Foreskin fibroblast (primary cell): ENCODE measurements at places on chromosomes 3 and 15.
A peak's percentile ranks its signal among the peaks of the same experiment; 100 is the strongest.

DNA sequence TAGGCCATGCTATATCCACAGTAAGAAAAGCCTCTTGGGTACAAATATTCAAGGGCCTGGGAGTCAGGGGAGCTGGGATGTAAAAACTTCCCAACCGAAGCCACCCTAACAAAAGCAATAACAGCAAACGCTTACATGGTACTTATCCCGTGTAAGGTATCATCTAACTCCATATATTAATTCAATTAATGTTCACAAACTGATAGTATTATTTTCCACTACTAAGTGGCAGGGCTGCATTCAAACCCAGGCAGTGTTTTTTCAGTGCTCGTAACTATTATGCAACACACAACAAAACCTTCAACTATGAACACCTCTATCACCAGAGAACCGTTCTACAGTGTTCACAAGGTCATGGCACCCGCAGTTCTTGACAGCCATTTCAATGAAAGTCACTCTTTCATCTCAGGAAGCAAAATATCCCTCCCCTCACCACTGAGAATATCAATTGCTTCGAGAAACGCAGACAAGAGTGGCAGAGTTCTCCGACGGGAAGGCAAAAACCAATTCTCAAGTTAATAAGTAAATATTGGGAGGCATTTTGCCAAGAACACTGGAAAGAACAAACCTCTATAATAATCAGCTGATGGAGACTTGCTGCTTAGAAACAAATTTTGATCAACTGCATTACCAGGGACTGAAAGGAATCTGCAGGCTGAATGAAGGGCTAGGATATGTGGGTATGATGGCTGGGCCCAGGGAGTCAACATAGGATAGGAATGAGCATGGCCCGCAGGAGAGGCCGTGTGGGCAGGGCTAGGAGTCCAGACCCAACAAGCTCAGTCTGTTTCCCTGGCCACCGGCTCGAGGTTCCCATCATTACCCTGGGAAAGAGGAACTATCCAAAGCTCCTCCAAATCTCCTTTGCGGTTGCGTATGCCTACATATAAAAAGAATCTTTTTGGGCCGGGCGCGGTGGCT lies 72.3 kb downstream of the XXYLT1 start:
- no peak for DNase-seq

GRCh38 chr3:10160346-10160745 lies 4.4 kb upstream of the IRAK2 start:
- peak; percentile 78 for DNase-seq

- DNase-seq: no peak
Observed at GRCh38 chr3:30344288-30344687, 262.1 kb upstream of the TGFBR2 start.

DNA sequence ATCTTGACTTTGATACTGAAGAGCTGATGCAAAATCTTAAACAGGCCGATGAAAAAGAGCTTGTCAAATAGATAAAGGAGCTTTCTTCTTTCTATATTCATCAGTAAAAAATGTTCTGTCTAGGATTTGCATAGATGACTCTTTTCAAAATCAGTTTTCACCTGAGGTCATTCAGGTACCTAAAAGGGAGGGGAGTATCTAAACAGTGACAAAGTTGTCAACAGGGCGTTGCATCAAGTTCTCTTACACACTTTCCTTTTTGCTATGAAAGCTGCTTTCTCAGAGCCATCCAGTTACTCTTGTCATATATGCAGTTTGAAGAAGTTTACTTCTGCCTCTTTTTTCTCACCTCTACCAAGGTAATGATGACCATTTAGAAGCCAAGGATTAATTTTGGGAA lies 60.0 kb downstream of the AKAP13 start:
- no peak for DNase-seq

DNA sequence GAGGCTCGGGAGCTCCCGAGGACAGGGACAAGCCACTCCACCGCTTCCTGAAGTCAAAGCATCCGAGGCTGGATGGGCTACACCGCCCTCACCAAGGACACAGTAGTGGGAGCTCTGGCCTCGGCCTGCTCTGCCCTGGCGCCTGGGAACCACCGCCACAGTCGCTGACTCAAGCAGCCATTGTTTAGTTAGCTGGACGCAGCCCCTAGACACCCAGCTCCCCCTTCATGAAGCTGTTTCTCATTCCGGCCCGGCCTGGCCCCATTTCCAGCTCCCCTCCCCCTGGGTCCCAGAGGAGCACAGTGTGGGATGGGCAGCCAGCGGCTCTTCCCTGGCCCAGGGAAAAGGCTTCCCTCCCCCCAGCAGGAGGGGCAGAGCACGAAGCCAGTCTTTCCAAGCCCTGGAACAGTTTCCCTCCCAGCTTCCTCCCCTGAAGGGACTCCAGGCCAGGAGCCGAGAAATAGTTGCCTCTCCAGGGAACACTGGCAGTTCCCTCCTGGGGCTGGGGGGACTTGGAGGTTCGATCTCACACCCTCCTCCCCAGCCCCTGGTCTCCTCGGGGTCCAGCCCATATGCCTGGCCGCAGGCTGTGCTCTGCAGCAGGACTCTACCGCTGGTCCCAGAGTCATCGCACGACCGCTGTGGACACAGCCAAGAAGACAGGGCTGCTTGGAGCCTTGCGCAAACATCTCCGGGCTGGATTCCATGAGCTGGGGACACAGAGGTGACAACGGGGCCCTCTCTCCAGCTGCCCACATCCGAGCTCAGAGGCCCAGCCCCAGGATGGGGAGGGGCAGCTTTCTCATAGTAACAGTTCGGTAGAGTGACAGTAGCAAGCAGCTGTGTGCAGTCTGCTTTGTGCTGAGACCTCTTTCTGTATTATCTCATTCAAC lies 10.0 kb downstream of the PLXND1 start:
- peak; percentile 97 for DNase-seq

- DNase-seq: no peak
Observed at GRCh38 chr3:128040660-128041059, 11.6 kb upstream of the SEC61A1 start.

GRCh38 chr15:41407341-41407740 lies 5.0 kb upstream of the NDUFAF1 start:
- no peak for DNase-seq
